ENCODE measurements at places on chromosomes 6 and 20.

DNA sequence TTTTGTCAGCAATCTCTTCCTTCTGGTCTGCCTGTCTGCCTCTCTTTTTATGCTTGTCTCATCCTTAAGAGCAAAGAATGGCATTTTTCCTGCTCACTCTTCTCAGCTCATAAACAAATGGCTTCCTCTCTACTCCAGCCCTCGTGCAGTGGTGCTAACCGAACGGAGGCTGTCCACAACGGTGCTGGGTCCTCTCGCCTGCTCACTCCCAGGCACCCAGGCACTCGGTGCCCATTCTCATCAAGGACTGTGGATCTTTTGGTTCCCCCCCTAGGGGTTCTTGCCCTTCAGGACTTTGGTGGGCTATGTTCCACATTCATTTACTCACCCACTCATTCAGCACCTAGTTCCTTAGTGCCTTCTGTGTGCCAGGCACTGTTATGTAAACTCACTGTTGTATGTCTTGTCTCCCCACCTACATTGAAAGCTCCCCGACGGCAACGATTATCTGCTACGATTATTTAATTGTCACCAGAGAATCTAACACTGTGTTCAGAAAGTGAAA is 113.9 kb downstream of the FYN start:
- no peak for DNase-seq

GRCh38 chr6:119482850-119483285 is 133.3 kb upstream of the MAN1A1 start:
- DNase-seq = peak; percentile 10

GRCh38 chr6:156731396-156731795 is 45.8 kb upstream of the ARID1B start:
- peak; percentile 92 for DNase-seq

DNA sequence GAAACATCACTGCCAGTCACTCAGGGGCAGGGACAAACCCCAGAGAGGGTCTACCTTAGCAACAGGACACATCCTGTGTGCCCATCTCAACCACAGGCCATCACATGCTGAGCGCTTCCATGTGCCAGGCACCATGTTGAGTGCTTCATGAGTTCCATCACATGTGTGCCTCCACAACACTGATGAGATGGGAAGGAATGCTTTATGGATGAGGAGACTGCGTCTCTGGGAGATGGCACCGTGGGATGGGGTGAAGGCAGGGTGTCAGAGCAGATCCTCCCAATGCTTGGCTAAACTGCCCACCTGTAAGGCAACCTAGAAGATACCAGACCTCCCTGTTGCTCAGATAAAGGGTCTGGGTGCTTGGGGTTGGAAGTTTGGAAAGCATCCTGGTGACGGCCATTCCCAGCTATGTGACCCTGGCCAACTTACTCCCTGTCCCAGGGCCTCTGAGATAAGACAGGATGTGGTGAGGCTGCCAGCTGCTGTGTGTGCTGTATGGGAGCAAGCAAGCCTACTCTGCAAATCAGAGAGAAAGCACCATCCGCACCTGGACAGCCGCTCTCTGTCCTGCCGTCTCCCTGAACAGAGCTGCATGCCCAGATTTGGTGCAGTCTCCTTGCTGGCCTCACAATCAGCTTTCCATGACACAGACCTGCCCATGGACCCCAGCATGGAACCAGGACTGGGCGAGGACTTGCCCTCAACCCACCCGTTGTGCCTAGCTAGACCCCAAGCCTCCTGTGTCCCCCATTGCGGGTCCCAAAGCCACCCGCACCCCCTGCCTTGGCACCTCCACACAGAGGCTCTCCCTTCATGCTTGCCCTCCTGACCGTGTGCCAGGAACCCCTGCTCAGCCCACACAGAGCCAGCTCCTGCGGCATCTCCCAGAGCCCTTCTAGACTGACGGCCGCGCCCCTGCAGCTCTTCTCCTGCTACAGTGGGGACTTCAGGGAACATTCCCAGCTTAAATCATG is 143.7 kb downstream of the SYNDIG1 start:
- no peak for DNase-seq

DNA sequence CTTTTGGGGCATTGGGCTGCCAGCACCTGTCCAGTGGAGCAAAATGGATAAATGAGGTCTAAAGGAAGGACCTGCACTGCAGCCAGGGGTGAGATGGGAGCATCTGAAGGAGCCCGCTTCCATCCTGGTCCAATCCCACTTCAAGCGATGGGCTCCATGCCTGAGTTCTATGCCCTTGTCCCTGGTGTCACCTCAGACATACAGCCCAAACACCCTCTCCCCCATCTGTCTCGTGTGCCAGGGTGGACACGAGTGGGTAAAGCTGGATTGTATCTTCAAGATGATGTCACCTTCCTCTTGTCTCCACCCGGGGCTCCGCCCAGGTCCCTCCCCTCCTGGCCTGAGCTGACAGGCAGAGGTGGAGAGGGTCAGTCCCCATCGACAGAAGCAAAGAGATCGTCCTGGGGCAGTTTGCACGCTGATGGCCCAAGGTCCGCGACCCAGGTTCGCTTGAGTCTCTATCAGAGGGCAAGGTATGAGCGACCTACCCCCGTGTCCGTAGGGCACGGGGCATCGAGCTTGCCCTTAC is 544 bp downstream of the SMIM29 start:
- no peak for DNase-seq
